Posterior vena cava (tissue), 2 donors: ENCODE measurements at places on chromosomes 16 and 17. TPM values are rescaled to one million over a fixed set of nuclear protein-coding genes. Genes with fewer than 3 reads are reported as not detected.

The BCO1 gene
- not detected for total RNA-seq

The RPTOR gene
- total RNA-seq = 30.1 TPM

The STARD3 gene
- total RNA-seq = 32.8 TPM

The SLC35G6 gene
- total RNA-seq = not detected

The CHD9NB gene
- 1.0 TPM for total RNA-seq

The SOX9 gene
- 1.1 TPM for total RNA-seq

The PEX12 gene
- total RNA-seq = 3.4 TPM

The HYDIN gene
- 3.5 TPM for total RNA-seq

The TRIM47 gene
- 60.8 TPM for total RNA-seq

The PLD6 gene
- total RNA-seq = 4.4 TPM

The OMG gene
- total RNA-seq = 2.1 TPM

The LDHD gene
- total RNA-seq = 0.52 TPM

The WDR59 gene
- 32.8 TPM for total RNA-seq

The EPOP gene
- total RNA-seq = 1.6 TPM

The TP53TG3 gene
- not detected for total RNA-seq

The PMFBP1 gene
- total RNA-seq = 0.57 TPM

The P2RX5 gene
- total RNA-seq = 0.93 TPM

The ZNRF1 gene
- total RNA-seq = 15.4 TPM

The TBC1D26 gene
- total RNA-seq = not detected

The MMP25 gene
- total RNA-seq = 5.6 TPM

The ATP2A1 gene
- 1.3 TPM for total RNA-seq

The ITGAL gene
- 8.5 TPM for total RNA-seq

The WNT3 gene
- total RNA-seq = 0.32 TPM

The NTN3 gene
- 0.29 TPM for total RNA-seq

The ZP2 gene
- total RNA-seq = not detected

The GTF3C1 gene
- total RNA-seq = 39.8 TPM

The SNAI3 gene
- total RNA-seq = 0.56 TPM

The NPIPB2 gene
- total RNA-seq = 5.1 TPM

The DNAH9 gene
- 0.46 TPM for total RNA-seq

The CCL7 gene
- total RNA-seq = 0.52 TPM

The PHF23 gene
- 20.4 TPM for total RNA-seq

The CES3 gene
- 0.10 TPM for total RNA-seq

The C17orf107 gene
- total RNA-seq = 1.3 TPM

The MAP2K3 gene
- 83.4 TPM for total RNA-seq

The CYB561 gene
- 21.3 TPM for total RNA-seq

The PTGES3L gene
- total RNA-seq = 9.9 TPM

The PCGF2 gene
- total RNA-seq = 53.9 TPM

The CES1 gene
- total RNA-seq = 29.9 TPM

The MT1A gene
- 52.7 TPM for total RNA-seq

The ZNF689 gene
- 6.9 TPM for total RNA-seq

The TBX2 gene
- 16.5 TPM for total RNA-seq

The LPO gene
- total RNA-seq = not detected

The SLC52A1 gene
- 0.14 TPM for total RNA-seq

The ACSM3 gene
- total RNA-seq = 3.6 TPM

The KRT39 gene
- total RNA-seq = not detected

The KARS1 gene
- total RNA-seq = 75.0 TPM

The MYH11 gene
- 1,932 TPM for total RNA-seq

The HAP1 gene
- total RNA-seq = 0.19 TPM

The OTOA gene
- 0.32 TPM for total RNA-seq

The KRT20 gene
- not detected for total RNA-seq

The KRTAP3-2 gene
- not detected for total RNA-seq
